ENCODE measurements at places on chromosomes 16 and 17.

DNA sequence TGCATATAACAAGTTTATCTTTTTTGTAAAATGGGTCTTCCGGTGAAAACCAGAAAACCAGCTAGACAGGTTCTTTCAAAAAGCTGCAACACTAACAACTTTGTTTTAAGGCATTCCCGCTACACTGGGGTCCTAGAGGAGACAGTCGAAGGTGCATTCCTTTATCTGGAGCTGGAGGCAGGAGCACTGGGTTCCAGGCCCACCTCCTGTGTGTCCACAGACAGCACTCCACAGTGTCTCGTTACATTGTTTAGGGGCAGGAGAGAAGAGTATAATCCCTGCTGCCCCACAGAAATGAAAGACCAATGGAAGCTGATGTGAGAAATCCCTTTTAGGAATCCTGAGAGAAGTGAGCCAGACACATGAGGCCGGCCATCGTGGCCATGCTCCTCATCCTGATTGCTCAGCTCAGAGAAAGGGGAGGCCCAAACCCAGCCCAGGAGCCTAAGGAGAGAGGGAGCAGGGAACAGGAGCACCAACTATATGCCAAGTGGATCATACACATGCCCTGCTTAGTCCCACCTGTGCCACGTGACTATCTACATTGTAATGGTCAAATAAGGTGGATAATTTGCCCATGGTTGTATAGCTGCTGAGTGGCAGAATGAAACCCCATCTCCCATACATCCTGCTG, 59.5 kb downstream of the CCDC182 start:
- no peak for DNase-seq

GRCh38 chr17:15493693-15494035, 26.2 kb upstream of the CDRT4 start:
- no peak for DNase-seq

DNA sequence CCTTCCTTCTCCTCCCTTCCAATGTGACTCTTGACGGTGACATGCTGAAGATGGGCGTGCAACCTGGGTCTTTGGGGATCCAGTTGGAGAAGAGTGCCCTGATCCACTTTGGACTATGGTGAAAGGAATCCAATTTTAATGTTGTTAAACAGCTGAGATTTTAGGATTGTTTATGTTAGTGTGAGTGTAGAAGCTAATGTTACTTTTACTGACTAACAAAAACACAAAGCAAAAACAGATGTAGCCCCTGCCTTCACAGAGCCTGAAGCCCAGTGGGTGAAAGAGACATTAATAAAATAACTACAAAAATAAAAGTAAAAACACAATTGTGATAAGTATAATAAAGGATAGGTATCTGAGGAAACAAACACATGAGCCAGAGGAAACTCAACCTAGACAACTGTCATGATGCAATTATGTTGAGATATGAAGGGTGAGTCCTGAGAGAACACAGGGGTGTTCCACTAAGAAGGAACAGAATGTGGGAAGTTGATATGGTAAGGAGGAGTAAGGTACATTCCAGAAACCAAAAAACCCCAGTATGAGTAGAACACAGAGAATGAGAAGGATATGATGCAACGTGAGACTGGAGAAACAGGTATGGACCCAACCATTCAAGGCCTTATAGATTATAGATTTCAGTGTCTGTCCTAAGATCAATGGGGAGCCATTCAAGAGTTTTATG, 115.1 kb upstream of the PMFBP1 start:
- DNase-seq: no peak

GRCh38 chr16:19912455-19913339, 28.0 kb upstream of the GPRC5B start:
- no peak for DNase-seq

DNA sequence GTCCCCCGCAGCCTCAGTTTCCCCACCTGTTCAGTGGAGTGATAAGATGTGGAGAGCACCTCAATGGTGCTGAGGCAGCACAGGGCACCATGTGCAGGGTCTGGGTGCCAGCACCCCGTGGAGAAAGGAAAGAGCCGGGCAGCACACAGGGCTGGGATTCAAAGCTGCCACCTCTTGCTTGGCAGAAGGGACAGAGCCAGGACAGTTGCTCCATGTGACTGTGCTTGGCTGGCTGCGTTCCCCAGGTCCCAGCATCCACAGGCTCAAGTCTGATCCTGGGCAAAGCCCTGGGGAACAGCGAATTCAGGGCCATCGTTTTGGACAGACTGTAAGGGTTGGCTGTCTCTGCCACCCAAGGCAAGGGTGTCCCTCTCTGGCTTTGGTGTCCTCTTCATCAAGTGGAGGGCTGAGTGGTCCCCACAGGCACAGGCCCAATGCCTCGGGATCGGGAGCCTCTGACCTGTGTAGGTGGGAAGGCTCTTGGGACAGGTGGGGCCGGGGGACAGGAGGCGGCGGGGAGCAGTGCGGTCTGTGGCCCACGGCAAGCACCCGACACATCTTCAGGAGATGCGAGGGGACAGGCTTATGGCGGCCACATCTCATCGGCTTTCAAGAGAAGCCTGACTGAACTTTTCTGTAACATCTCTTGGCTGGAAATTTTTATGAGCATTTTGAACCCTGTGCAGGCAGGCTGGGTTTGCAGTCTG, 8.5 kb downstream of the ZNF469 start:
- DNase-seq: no peak

DNA sequence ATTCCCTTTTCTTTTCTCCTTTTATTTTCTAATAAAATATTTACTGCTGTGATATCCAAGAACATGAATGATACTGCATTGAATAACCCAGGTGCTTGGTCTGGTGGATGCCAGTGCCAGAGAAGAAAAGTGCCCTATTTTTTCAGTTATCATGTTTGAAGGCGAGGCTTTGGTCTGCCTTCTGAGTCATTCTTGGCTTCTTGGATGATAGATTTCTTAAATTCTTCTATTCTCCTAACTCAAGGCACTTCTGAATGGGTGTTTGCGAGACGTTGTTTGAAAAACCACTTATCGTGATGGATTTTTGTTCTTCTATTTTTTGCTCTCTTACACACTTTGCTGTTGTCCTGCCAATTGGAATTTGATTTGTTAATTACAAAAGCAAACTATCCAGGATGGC, 66.7 kb downstream of the FTO start:
- no peak for DNase-seq

DNA sequence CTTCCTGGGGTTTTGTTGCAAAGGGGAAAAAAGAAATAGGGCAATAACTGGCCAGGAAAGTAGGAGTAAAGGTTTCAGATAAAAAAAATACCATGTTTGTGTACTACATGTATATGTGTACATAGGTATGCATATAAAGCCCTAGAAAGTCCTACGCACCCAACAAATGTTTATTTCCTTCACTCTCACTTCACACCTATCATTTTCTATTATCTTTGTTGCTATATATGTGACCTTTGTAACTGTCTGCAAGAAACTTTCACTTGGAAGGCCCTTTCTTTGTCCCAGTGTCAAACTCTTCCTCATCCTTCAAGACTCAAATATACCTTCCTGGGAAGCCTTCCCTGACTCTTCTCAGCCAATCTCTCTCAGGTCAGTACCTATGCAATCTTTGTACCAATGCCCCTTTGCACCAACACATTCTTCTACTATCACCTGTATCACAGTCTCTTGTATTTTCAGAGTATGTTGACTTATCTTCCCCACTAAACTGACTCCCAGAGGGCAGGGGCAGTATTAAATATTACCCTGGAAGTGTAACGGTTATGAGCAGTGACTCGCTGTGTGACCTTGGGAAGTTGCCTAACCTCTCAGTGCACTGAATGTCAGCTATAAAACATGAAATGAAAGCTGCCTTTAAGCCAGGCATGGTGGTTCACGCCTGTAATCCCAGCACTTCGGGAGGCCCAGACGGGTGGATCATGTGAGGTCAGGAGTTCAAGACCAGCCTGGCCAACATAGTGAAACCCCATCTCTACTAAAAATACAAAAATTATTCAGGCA, 6.5 kb downstream of the XPO6 start:
- DNase-seq: no peak

DNA sequence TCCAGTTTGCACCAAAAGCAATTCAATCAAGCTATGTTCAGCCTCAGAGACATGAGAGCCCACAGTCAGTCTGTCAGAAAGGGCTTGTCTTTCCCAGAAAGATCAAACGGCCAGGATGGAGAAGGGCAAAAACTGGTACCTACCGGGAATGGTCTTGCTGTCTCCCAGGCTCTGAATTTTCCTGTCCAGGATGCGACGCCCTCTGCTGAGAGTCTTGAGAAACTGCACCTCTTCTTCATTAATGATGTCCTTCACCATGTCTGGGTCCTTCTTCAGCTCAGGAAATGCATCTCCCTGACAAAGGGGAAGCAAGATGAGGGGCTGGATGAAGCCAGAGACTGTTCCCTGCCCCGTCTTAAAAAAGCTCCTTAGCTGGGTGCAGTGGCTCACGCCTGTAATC, 15.8 kb upstream of the EXOSC6 start:
- peak; percentile 19 for DNase-seq

DNA sequence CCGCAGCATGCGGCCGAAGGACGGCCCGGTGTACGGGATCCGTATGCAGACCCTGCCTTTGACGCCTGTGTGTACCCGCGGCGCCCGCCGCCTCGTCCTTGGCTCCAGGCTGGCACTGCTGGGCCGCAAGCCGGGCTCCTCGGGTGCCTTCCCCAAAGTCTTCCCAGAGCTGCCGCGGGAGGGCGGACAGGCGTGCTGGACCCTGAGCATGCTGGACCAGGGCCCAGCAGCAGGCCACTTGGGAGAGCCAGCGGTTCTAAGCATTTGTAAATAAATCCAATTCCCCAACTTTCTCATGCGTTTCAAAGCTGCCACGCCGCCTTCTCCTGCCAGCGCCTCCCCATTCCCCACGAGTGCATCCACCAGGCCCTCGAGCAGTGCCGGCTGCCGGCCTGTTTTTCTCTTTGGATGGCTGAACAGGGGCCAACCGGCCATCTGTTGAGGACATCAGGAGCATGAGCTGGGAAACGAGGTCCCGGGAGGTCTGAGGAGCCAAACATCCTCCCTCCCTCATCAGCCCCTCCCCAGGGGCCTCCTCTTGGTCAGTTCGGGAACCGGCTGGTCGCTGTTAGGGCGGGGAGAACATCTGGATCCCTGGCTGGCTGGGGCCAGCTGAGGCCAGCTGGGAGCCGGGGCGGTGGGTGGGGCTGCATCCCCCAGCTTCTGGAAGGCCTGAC, 20.5 kb upstream of the PABPN1L start:
- no peak for DNase-seq

DNA sequence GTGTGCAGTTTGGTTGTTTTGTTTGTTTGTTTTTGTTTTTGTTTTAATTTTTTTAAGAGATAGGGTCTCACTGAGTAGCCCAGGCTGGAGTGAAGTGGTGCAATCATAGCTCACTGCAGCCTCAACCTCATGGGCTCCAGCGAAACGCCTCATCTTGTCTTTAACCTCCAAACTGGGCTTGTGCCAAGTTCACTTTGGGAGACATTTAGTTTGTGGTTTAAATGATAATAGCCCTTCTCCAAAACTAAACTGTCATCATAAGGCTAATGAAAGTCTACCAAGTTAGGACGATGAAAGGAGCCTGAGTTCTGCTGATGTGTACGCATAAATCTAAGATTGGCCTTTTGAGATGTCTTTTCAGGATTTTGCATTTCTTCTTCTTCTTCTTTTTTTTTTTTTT, 6.5 kb upstream of the CARD14 start:
- DNase-seq: no peak

GRCh38 chr17:33927732-33928133, 327.4 kb upstream of the CCL2 start:
- no peak for DNase-seq

DNA sequence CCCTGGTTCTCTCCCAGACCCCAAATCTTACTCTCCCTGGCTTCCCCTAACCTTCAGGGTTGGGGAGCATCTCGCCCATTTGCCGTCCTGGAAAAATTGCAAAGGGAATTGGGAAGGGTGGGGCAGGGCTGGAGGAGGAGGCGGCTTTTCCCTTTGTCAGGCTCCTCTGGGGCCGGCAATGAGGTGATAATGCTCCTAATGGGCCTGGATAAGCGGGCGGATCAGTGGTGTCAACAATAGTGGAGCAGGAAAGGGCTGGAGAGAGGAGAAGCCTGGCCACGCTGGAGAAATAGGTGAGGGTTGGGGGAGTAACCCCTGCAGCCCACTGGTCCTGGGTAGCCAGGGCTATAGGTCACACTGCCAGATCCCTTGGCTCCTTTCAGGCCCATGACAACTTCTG, 12.3 kb downstream of the SCN4A start:
- DNase-seq: no peak

- no peak for DNase-seq
These were observed 227.6 kb downstream of the UTP18 start for GRCh38 chr17:51487947-51488346.

DNA sequence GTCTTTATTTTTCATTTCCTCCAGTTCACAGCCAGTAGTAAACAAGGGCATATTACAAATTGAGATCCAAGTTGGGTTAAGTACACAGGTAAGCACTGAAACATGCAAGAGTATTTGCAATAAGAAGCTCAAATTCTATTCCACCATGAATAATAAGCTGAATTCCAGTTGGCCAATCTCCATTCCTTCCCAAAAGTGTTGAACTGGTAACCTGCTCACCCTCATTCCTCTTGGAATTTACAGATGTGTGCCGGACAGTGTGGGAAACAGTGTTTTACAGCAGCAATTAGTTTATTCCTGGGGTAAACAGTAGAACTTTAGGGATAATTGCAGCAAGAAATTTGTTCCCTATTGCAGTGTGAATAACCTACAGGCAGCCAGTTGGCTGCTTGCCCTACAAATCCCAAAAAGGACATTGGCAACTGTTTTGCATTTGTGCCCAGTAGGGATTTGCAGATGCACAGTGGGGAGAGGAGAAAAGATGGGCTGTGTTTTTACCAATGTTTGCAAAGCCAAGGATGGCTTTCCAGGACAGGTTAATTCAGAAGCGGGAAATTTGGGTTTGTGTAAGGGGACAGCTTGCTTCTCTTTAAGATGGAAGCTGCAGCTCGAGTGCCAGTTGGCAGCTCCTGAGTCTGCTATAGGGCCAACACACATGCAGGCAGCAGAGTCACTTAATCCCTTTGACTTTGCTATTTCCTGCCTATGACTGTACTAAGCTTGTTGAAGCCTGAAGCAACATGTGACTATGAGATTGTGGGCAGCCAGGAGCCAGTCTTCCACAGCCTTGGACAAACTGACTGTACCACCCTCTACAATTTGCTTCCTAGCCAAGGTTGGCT, 318.9 kb downstream of the MAP2K6 start:
- peak; percentile 73 for DNase-seq

GRCh38 chr16:89036776-89037175, 56.9 kb upstream of the ACSF3 start:
- peak; percentile 47 for DNase-seq

GRCh38 chr16:1305823-1306222, 3.6 kb upstream of the UBE2I start:
- DNase-seq: peak; percentile 47

DNA sequence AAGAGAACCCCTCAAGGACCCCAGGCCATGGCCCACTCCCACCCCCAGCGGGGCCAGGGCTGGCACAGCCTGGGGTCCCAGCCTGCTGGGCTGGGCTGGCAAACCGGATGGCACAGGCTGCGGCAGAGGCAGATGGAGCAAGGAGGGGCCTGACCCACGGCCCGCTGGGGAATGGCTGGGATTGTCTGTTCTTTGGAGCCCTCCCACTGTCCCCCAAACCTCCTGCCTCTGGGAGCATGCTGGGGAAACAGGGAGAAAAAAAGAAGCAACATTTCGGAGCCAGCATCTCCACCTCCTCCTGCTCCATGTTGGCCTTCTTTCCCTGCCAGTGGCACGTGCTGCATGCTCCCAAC, 37.1 kb upstream of the LHX1 start:
- DNase-seq: no peak
